ENCODE measurements at places on chromosomes 1 and 21.

DNA sequence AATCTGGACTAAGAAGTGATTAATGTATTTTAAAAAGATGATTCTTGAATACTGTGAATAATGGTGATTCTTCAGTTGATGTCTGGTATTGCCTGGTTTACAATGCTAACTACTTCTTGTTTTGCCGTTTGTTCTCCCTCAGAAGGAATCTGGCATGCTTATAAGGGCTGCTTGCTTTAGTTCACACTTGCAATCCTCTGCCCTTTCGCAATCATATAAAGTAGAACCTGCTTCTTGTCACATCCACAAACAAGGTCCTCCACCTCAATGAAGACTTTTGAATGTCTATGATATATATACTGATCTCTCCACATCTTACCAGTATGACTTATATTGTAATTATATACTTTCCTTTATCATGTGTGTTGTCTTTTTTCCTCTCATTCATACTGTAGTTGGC is 92.6 kb downstream of the ADGRL4 start:
- no peak for DNase-seq

GRCh38 chr1:227576189-227576588 is 12.8 kb downstream of the ZNF678 start:
- no peak for DNase-seq

- DNase-seq: no peak
Measured at GRCh38 chr1:48600182-48600581, 128.2 kb upstream of the SPATA6 start.

- no peak for DNase-seq
Measured at GRCh38 chr21:21233051-21233450, 234.8 kb downstream of the NCAM2 start.

DNA sequence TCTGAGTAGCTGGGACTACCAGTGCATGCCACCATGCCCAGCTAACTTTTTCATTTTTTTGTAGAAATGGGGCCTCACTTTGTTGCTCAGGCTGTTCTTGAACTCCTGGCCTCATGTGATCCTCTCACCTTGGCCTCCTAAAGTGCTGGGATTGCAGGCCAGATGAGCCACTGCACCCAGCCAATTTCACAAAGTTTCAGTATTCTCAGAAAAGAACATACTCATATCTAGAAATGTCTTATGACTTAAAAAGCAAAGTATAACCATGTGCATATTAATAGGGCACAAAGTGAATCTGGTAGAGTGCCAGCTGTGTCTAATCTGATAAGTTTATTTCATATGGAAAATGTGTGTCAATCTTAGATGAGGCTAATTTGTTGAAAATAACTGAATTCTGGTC is 87.5 kb upstream of the CACYBP start:
- DNase-seq: no peak

GRCh38 chr1:221473411-221473810 is 268.5 kb downstream of the DUSP10 start:
- DNase-seq: no peak

DNA sequence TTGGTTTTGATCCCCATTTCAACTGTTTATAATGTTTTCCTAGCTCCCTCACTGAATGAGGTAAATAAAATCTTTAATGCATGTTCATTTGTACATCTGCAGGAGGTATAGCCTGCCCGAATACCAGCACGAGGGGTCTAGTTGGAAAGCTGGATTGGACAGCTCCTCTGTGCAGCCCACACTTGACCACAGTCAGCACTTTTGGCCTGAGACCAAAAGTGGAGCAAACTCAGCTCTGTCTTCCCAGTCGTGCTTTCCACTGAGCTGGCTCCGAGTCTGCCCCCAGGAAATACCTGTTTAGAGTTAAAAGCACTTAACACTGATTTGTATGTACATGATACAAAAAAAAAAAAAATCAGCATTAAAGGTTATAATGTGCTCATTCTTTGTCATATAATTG is 224.4 kb downstream of the DSCAM start:
- DNase-seq: no peak

DNA sequence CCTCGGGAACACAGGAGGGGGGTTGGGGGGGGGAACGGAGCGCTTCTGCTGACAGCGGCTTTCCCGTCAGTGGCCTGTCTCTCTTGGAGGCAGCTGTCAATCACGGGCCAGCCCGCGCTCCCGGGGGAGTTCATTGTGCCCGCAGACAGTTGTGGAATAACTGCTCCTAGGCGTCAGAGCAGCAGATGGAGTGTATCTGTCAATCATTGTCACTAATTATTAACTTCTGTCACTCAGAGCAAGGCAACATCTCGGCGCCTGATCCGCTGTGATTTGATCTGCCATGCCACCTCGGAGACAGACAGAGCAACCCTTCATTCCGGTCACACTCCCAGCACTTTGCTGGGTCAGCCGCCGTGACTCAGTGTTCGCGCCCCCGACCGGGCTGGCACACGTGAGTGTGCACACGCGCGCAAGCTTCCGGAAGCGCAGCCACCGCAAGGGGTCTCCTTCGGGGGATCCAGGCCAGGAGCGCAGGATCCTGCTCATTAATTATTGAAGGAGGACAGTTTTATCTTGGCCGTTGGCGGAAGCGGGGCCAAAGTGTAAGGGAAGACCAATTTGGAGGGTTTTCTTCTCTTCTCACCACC is 75.8 kb downstream of the RRAGC start:
- DNase-seq: no peak

GRCh38 chr21:45332981-45333582 is 45.4 kb upstream of the POFUT2 start:
- DNase-seq: no peak

DNA sequence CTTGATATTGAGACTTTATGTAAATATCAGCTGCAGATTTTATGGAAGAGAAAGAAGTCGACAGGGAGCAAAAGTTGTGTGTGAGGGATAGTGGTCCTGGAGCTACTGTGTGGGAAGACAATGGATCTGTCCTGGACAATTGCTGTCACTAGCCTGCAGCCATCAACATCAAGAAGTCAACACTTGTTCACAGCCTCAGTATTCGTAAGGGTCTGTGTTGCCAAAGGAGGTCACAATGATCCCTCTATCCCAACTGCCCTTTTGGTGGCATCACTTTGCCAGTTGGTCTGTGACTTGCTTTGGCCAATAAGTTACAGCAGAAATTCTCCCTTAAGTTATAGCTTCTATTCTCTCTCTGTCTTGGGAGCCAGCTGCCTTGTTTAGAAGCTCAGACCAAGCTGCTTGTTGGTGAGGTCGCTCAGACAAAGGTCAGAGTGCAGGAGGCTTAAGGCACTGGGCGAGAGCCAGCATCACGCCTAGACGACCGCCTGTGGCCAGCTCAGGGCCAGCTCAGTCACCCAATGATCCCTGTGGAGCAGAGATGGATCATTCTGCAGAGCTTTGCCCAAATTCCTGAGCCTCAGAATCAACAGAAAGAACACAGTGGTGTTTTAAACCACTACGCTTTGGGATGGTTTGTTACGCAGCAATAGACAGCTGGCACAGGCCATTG is 134.9 kb downstream of the RHOU start:
- no peak for DNase-seq

- DNase-seq: no peak
Measured at GRCh38 chr1:76075877-76076276, 1.3 kb downstream of the ST6GALNAC3 start.

DNA sequence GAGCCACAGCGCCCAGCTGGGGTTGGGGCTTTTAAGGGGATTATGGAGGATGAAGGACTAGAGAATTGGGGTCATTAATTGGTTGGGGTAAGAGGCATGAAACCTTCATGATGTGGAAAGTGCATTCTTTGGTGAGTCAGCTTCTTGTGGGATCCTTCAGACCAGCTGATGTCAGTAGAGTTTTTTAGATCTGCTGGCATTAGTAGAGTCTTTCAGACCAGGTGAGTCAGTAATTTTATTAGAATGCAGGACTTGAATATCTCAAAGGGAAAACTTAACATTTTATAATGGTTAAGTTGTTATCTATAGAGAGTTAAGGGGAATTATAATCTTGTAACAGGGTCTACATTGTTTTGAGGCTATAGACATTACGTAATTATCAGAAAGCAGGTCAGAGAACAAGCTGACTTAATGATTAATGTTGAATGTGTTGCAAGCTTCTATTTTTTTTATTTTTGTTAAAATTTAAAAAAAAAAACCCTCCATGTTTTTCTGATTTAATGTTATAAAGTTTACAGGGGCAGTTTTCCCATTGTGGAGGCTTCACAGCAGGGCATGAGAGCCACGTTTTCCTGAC is 160.9 kb upstream of the FMN2 start:
- DNase-seq: no peak

DNA sequence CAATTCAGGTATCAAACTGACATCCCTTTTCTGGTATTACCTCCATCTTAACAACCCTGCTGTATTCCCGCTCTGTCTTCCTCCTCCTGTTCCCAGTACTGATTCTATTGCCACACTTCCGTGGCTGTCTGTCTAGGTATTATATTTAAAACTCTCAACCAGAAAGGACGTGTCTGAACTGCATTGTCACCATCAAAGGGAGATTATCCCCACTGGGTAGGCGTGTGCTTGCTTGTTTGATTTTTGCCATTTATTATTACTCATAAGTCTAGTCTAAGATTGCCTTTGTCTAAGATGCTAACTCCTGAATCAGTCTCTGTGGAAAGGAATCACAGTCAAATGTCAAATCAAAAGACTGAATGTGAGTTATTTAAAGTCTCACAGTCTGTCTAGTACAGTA is 650.1 kb downstream of the KCNT2 start:
- DNase-seq: no peak

- no peak for DNase-seq
Measured at GRCh38 chr21:39714331-39714730, 30.7 kb upstream of the IGSF5 start.

DNA sequence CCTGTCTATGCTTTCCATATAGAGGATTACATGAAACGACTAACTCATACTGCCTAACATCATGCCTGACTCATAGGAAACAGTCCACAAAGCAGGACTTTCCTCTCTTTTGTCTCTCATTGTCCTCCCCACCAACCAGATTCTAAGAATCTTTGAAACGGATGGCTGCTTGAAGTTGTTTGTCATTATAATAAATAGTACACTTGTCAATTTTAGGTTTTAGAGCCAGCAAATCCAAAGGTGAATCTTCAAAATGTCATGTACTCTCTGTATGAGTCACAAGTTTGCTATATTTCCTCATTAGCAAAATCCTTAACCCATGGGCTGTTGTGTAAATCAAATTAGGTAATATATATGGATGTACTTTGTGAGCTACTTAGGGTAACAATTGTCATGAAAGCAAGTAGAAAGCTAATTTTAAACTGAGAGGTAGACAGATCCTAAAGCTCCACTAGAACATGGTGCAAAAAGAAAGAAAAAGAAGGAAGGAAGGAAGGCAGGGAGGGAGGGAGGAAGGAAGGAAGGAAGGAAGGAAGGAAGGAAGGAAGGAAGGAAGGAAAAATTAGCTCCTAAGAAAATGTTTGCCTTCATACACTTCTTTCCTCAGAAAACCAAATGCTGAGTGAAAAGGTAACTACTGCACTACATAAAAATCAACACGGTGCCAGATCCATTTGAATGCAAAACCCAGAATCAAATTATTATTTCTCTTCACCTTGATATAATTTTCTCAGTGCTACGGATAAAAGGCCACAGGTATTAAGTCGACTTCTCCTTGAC is 129.5 kb upstream of the PRMT6 start:
- no peak for DNase-seq

DNA sequence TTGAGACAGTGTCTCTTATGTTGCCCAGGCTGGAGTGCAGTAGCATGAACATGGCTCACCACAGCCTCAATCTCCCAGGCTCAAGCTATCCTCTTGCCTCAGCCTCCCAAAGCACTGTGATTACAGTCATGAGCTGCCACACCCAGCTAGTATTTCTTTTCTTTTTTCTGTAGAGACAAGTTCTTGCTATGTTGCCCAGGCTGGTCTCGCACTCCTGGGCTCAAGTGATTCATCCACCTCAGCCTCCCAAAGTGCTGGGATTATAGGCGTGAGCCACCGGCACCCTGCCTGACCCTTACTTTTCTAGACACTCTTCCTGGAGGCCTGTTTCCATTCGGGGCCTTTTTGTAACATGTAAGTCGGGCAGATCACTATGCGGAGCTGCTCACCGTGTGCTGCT is 30.1 kb upstream of the SRP9 start:
- no peak for DNase-seq

- DNase-seq: no peak
Measured at GRCh38 chr1:93633313-93633712, 48.3 kb downstream of the BCAR3 start.

DNA sequence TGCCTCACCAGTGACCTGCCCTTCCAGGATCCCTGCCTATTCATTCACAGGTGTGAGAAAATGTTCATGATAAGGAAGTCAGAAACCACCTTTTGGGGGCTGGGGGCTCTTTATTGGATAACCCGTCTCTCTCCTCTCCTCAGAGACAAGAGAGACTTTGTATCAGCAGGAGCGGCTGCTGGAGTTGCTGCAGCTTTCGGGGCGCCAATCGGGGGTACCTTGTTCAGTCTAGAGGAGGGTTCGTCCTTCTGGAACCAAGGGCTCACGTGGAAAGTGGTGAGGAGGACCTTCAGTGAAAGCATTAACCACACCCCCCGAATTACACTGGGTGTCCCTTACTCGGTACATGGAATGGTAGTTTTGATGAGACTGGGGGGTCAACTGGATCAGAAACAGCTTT is 20.6 kb downstream of the NPPA start:
- DNase-seq: no peak

DNA sequence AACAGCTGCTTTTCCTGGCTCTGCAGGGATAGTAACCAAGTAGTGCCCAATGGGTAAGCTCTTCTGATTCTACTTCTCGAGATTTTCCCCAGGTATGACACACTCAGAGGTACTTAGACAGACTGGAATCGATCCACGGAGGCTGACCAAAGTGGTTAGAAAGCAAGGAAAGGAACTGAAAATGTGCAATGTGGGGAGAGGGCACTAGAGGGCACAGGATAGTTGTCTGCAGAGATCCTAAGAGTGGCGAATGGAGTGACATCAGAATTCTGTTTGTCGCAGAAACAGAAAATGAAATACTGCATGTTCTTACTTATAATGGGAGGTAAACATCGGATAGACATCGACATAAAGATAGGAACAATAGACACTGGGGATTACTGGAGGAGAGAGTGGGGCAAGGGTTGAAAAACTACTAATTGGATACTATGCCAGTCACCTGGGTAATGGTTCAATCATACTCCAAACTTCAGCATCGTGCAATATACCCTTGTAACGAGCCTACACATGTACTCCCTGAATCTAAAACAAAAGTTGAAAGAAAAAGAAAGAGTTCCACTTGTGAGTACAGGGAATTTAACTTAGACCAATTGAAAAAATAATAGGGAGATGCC is 23.3 kb downstream of the CYP2J2 start:
- no peak for DNase-seq

GRCh38 chr21:24046829-24047443 is 1560.3 kb downstream of the MRPL39 start:
- no peak for DNase-seq

- no peak for DNase-seq
Measured at GRCh38 chr1:44347280-44347679, 7.8 kb downstream of the ERI3 start.
